ENCODE measurements at places on chromosomes 5 and 9. TPM values are rescaled to one million over a fixed set of nuclear protein-coding genes. Genes with fewer than 3 reads are reported as not detected.

The IL7R gene
- total RNA-seq: not detected

The SPDL1 gene
- total RNA-seq: 48.5 TPM

The PTGS1 gene
- total RNA-seq: 1.0 TPM

The ORM2 gene
- total RNA-seq: 1.4 TPM

The BARHL1 gene
- not detected for total RNA-seq

The CREBRF gene
- 2.7 TPM for total RNA-seq

The FBN2 gene
- 8.1 TPM for total RNA-seq

The CCNO gene
- total RNA-seq: 0.42 TPM

The BTNL3 gene
- total RNA-seq: not detected

The PLCXD3 gene
- total RNA-seq: not detected

The GRIN1 gene
- 2.0 TPM for total RNA-seq

The POU5F2 gene
- total RNA-seq: 0.22 TPM

The FOCAD gene
- total RNA-seq: 43.3 TPM

The AGXT2 gene
- total RNA-seq: not detected

The CAAP1 gene
- 30.3 TPM for total RNA-seq

The S1PR3 gene
- total RNA-seq: 3.3 TPM

The FABP6 gene
- total RNA-seq: 6.2 TPM

The FAM153A gene
- total RNA-seq: 1.2 TPM

The RHOBTB3 gene
- total RNA-seq: 6.6 TPM

The KIAA0825 gene
- 1.8 TPM for total RNA-seq

The FOXD4L6 gene
- total RNA-seq: 0.13 TPM

The SPATA6L gene
- total RNA-seq: 0.75 TPM

The TOR2A gene
- 13.2 TPM for total RNA-seq

The ABLIM3 gene
- 0.29 TPM for total RNA-seq

The FOXI1 gene
- not detected for total RNA-seq

The ANKRD34B gene
- total RNA-seq: 0.72 TPM

The IL9 gene
- not detected for total RNA-seq

The GPX8 gene
- total RNA-seq: 37.9 TPM

The EPB41L4B gene
- total RNA-seq: 18.9 TPM

The SLC25A48 gene
- total RNA-seq: 0.66 TPM

The ANGPTL2 gene
- 4.8 TPM for total RNA-seq

The FYB1 gene
- total RNA-seq: not detected

The PDE6A gene
- total RNA-seq: not detected

The PDZD2 gene
- 9.9 TPM for total RNA-seq

The SAP30L gene
- 25.0 TPM for total RNA-seq

The TXNDC8 gene
- not detected for total RNA-seq

The LHX2 gene
- total RNA-seq: not detected

The MEGF10 gene
- total RNA-seq: 36.5 TPM

The NSD1 gene
- 197 TPM for total RNA-seq

The ADGRV1 gene
- total RNA-seq: 55.4 TPM

The KYAT1 gene
- 14.6 TPM for total RNA-seq

The TTC39B gene
- 8.2 TPM for total RNA-seq

The ROR2 gene
- total RNA-seq: 2.7 TPM

The TAF11L7 gene
- not detected for total RNA-seq

The IL13 gene
- not detected for total RNA-seq

The RANBP6 gene
- total RNA-seq: 19.1 TPM

The NMUR2 gene
- total RNA-seq: not detected

The PCDHA13 gene
- total RNA-seq: 1.0 TPM

The SHOC1 gene
- not detected for total RNA-seq

The MEF2C gene
- 0.20 TPM for total RNA-seq

The PCDHGA3 gene
- total RNA-seq: 0.94 TPM

The ALDH1A1 gene
- total RNA-seq: 1.1 TPM

The MARCOL gene
- total RNA-seq: not detected

The SPATA31C1 gene
- 0.15 TPM for total RNA-seq

The AIF1L gene
- 122 TPM for total RNA-seq

Measured in H9 (cell line).